ENCODE measurements at places on chromosomes 12 and 14. TPM values are rescaled to one million over a fixed set of nuclear protein-coding genes. Genes with fewer than 3 reads are reported as not detected.

GRCh38 chr12:88113871-88114270, 28.0 kb downstream of the CEP290 start:
- DNase-seq = no peak

DNA sequence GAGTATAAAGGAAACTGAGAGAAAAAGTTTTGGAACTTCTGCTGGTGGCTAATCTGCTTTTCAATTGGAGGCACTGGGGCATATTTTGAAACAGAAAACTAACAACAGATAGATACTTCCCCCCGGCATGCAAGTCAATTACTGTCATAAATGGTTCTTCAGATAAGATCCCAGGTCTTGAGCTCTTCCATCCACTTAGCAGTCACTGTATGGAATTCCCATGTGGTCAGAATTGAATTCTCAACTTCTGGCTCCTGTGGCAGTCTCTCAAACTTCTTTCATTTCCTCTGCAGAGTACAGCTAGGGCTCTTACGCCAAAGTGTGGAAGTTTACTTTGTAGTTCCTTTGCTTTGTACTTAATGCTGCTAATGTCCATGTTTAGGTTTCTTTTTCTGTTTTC, 452.2 kb downstream of the IPO8 start:
- DNase-seq = no peak

The SELPLG gene
- 9.8 TPM for polyA plus RNA-seq

GRCh38 chr14:58669556-58670200, 31.9 kb downstream of the DACT1 start:
- no peak for DNase-seq

The UBE3B gene
- polyA plus RNA-seq = 40.5 TPM

DNA sequence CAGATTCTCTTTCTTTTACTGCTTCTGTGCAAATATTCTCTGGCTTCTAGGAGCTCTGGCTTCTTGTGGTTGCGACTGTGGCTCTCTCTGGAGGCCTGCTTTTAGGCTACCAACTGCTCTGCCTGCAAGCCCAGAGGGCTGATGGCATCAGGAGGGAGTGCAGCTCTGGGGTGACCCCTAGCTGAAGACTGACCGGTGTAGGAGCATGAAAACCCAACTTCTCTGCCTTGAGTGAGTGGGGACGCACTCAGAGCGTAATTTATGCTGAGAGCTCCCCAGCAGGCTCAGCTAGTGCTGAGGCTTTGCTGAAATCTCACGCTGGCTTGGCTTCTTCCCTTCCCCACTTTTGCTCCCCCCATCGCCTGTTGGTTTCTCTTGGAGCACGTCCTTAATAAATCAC, 29.9 kb upstream of the RBM19 start:
- no peak for DNase-seq

The MUCL1 gene
- not detected for polyA plus RNA-seq

The P2RX2 gene
- not detected for polyA plus RNA-seq

The IKBIP gene
- 51.8 TPM for polyA plus RNA-seq

- no peak for DNase-seq
Observed at GRCh38 chr14:104075530-104076151, 9.9 kb upstream of the ASPG start.

The ADGRD1 gene
- 0.05 TPM for polyA plus RNA-seq

DNA sequence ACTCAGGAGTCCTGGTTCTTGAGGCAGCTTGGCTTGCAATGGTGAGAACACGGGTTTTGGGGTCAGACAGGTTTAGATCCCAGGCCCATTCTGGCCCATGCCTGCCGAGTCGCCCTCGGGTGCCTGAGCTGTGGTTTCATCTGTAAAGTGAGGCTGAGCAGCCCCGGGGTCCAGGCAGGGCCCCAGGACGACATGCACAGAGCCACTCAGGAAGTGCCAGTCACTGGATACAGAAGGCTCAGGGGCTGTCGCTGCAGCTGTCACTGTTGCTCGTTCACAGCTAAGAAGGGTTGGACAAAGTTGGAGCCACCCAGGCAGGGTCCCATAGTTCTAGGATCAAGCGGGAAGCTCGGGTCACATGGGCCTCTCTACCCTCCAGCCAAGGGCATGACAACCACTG, 403.1 kb downstream of the BCL11B start:
- no peak for DNase-seq

DNA sequence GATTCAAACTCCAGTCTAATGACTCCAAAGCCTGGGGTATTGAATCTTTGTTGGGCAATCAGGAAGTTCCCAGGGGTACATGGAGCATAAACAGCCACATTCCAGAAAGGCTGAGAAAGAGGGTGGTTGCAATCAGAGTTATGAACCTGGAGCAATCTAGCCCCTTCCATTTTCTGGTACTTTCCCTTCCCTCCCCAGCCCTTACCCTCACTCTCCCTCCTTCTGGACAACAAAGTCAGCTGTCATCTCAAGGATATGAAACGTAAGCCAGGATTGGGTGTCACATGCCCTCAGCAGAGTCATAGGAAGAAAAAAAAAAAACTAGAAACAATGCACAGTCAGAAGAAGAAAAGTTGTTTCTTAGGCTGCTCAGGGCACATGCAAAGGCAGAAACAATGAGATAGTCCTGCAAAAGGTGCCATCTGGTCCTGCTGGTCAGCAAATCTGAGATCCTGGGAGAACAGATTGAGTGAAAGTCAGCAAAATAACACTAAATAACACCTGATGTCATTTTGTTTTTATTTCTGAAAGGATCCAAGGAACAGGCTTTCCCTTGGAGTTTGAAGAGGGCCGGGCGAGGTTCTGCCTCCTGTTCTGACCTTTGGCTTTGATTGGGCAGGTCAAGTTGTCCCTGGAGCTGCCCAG, 27.1 kb downstream of the TMEM229B start:
- DNase-seq = no peak

DNA sequence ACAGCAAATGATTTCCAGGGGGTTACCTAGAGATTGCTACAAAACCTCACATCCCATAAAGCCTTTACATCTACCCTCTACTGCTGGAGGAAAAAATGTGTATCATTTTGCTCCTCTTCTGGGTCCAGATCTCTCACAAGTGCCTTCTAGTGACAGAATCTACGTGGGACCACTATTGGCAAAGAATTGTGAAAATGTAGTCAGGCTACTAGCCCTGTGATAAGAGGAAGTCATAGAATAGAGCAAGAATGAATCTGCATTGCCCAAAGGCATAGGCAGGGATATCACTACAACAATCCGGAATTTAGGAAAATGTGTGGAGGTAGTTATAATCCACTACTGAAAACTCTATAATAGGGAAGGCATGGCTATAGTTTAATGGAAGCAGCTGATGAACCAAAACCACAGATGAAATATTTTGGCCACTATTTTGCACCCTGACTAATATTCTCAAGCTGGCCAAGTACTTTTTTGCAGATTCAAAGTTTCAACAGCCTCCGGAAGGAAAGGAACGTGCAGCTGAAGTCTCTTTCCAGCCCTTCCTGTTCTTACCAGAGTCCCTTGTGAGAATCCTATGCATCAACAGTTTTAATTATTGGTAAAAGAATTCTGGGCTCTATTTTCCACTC, 176.8 kb downstream of the PHLDA1 start:
- no peak for DNase-seq

DNA sequence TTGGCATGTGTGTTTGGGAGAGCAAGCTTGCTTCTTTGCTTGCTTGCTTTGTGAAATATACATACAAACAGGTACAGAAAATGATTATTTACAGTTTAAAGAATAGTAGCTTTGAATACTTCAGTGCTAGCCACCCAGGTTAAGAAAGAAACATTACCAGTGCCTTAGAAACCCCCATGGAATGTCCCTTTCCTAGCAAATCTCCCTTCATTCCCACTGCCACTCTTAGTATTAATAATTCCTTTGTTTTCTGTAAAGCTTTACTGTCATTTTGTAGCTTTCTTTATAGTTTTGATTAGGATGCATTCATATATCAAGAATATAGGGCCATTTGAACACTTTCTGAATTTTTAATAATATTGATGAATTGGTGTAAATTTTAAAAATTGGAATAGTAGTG, 9.5 kb downstream of the SRGAP1 start:
- no peak for DNase-seq

- no peak for DNase-seq
Observed at GRCh38 chr12:100171248-100171647, 28.6 kb upstream of the BLTP3B start.

The SLC38A1 gene
- polyA plus RNA-seq = 96.9 TPM

- no peak for DNase-seq
Observed at GRCh38 chr12:76922866-76923265, 44.0 kb upstream of the CSRP2 start.

- no peak for DNase-seq
Observed at GRCh38 chr14:30779210-30779609, 95.1 kb upstream of the COCH start.

- no peak for DNase-seq
Observed at GRCh38 chr14:79605849-79606248, 605.5 kb downstream of the DIO2 start.

The CIROP gene
- 0.07 TPM for polyA plus RNA-seq

The HPD gene
- 0.05 TPM for polyA plus RNA-seq

DNA sequence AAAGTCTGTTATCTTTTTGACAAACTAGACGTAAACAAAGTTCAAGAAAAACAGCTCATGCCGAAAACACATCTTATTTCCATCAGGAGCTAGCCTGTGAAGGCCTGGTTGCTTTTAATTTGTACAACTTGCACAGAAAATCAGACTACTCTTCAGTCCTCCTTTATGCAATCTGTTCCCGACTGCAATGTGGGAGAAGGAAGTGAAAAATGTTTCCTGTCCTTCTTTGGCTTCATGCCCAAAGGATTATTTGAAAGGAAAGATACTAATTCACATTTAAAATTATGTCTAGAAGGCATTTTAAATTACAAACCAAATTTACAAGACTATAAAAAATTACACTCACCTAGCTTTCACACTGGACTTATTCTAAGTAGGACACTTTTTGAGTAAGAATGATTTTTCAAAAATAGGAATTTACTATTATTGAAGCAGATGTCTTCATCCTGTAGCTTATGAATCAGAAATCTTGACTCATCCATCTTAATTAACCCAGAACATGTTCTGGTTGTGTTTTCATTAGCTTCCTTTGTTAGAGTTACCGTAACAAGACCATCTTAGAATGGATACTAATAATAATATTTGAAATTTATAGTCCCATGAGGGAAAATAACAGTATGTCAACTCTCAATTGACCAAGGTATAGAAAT, 272.6 kb downstream of the PRKD1 start:
- DNase-seq = no peak

DNA sequence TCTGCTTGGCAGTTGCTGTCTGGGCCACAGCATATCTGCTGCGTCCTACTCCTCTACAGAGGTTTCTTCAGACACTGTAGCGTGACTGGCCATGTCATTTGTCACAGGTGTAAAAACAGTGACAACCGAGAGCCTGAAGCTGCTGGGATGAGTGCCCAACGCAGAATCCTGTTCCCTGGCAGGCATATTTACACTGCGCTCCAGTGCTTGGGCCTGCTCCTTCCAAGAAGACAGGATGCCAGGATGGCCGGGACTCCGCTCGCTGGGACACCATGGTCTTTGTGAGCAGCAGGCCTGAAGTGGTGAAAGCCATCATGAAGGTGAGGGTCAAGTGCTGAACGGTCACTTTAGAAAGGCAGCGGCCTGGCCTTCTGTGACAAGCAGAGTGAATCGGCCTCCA, 171.4 kb downstream of the EMP1 start:
- DNase-seq = no peak

The EPYC gene
- not detected for polyA plus RNA-seq

DNA sequence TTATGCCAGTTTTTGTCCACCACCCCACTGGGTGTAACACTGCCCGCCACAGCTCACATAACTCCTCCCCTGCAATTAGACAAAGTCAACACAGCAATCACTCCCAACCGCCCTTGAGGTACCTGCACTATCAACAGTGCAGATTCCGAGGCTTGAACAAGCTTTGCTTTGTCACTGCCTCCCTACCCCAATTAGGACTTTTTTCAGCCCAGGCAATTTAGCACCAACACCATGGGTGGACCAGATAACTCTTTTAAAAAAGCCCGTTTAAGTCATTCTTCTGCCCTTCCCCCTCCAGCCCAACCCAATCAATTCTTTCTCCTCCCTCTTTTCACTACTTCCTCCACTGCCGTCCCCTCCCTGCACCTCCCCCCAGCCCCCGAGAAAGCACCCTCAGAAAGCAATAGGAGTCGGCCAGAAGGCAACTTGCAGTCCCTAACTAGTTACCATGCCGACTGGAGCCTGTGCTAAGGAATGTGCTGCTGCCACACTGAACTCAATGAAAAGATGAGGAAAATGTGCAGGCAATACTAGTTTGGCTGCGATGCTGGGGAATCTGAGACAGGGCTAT, 45.7 kb upstream of the OTX2 start:
- no peak for DNase-seq

The TEX22 gene
- polyA plus RNA-seq = 0.14 TPM

DNA sequence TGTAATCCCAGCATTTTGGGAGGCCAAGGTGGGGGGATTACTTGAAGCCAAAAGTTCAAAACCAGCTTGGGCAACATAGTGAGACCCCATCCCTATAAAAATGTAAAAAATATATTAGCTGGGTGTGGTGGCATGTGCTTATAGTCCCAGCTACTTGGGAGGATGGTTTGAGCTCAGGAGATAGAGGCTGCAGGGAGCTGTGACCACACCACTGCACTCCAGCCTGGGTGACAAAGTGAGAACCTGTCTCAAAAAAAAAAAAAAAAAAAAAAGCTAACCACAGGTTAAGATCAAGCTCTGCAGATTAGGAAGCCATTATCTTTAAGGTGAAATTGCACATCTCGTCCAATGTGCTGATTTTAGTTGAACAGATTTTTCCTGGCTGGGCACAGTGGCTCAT, 23.7 kb upstream of the CERS5 start:
- no peak for DNase-seq

DNA sequence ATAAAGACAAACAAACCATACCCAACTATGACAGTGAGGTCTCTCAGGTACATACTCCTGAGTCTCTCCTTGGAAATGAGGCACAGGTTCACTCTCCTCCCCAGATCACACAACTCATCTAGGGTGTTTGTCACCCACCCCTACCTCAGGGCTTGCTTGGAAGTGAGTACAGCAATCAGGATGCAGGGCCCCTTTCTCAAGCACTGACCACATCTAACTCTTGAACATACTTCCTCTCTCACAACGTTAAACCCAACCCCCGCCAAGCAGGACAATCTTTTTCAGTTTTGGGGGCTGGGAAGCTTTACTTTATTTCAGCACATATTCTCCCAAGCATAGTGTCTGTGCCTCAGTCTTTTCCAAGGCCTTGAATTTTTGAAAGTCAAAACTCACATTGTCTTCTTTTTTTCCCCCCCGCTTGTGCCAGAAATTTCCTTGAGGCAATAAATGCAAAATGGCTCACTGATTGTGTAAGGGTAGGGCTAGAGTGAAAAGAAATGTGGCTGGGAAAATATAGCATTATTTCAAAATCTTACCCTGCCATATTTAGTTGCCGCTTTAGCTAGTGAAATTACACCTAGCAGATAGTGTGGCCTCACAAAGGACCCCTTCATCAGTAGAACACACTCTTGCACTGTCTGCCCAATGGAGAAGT, 2.4 kb upstream of the GPR65 start:
- DNase-seq = no peak

DNA sequence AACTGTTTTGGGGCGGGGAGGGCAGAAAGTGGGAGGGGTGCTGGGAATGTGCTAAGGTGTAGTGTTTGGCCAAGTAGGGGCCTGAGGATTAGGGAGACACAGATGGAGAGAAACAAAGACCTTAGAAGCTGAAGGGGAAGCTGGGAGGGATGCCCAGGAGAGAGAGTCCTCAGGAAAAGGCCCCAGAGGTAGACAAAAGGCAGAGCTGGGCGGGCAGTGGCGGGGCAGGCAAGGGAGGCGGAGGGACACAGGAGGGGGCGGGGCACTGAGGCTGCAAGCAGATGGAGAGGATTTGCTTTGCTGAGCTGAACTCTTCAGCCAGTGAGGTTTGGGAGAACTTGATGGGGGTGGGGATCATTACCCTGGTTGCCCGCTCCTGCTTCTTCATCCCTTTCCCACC, 2.8 kb downstream of the PTMS start:
- no peak for DNase-seq
